H7 (cell line): ENCODE measurements at places on chromosomes 3 and 15.

- DNase-seq = peak; percentile 58
Measured at GRCh38 chr3:44993471-44994205, 17.6 kb downstream of the EXOSC7 start.

DNA sequence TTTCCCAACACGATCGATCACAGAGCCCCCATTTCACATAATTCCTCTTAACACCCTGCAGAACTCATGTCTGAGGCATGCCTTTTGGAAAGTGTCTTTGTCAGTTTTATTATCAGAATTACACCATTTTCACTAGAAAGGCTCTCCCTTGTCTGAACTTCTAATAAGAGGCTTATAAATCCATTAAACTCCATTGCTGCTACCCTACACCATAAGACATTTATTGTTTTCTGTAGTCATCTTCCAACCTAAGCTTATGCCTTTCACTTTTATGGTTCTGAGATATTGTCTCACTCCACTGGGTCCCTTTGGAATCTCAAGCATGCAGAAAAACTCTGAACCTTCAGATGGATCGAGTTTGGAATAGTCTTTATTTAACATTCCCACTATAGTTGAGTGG, 50.2 kb upstream of the TPM1 start:
- DNase-seq = no peak

DNA sequence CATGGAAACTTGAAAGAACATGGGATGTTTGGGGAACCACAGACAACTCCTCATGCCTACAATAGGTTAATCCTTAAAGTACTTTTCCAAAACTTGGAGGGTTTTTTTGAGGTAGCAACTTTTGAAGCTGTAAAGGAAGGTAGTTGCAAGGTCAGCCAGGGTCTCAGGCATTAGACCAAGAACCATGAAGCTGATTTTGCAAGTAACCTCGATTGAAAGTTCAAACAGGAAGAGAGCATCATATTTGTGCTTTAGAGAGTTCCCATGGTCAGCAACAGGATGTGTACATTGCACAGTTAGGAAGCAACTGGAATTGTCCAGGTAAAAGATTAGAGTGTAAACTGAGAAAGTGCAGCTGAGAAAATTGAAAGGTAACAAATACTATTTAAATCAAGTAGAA, 199.8 kb upstream of the NR2F2 start:
- no peak for DNase-seq

- no peak for DNase-seq
Measured at GRCh38 chr15:79919749-79920511, 23.1 kb upstream of the MTHFS start.
